NAMALWA (cell line): ENCODE measurements at places on chromosomes 11 and 22.
A peak's percentile ranks its signal among the peaks of the same experiment; 100 is the strongest.

DNA sequence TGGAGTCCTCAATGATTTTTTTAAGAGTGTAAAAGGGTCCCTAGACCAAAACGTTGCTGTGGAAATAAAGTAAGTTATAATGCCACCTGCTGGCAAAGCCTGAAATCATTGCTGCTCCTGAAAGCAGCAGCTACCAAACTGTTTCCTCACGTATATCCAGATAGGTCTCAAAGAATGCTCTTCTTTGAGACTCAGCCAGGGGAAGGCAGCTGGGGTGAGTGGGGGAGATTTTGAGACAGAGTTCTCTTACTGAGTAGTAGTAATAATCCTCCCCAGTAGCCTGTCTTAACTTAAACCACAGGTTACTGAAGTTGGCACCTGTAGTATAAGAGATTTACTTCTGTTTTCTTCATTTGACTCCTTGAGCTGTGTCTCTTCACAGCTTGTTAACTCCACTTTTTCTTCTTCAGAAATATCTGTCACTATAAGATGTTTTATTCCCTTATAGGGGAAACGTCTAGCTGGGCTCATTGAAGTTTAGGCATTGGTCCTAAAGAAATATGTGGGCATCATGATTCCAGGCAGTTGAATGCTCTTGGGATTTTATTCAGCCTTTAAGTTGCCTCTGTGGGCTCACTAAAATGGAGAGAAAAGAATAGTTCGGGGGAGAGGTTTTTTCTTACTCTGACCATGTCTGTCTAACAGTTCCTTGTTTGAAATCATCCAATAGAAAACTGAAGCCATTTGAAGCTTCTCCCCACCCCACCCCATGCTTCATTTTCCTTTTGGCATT lies 77.9 kb downstream of the BTBD10 start:
- DNase-seq: peak; percentile 72

DNA sequence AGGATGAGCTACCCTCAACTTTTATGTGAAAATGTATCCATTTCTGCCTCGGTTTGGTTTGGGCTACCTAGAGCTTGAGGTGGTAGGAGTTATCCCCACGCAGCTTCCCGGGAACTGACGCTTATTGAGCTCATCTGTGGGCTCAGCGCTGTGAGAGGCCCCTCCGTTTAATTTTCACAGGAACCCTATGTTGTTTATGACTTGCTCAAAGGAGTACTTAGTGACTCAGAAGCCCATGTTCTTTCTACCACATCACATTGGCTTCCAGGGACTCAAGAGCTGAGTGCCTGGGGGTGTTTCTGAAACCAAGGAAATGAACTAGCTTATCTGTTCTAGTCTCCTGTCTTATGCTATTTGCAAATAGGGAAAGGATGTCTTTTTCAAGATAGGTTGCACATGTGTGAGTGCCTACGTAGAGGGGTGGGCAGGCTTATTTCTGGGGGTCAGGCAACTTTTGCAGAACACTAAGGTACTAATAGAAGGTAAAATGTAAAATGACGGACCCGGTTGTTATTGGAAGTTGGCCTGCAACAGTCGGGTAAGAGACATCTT lies 40.5 kb downstream of the MICAL2 start:
- DNase-seq: no peak

GRCh38 chr11:63619967-63620366 lies 5.7 kb upstream of the PLAAT3 start:
- no peak for DNase-seq

GRCh38 chr11:118661425-118662301 lies 17.8 kb downstream of the TREH start:
- no peak for DNase-seq

DNA sequence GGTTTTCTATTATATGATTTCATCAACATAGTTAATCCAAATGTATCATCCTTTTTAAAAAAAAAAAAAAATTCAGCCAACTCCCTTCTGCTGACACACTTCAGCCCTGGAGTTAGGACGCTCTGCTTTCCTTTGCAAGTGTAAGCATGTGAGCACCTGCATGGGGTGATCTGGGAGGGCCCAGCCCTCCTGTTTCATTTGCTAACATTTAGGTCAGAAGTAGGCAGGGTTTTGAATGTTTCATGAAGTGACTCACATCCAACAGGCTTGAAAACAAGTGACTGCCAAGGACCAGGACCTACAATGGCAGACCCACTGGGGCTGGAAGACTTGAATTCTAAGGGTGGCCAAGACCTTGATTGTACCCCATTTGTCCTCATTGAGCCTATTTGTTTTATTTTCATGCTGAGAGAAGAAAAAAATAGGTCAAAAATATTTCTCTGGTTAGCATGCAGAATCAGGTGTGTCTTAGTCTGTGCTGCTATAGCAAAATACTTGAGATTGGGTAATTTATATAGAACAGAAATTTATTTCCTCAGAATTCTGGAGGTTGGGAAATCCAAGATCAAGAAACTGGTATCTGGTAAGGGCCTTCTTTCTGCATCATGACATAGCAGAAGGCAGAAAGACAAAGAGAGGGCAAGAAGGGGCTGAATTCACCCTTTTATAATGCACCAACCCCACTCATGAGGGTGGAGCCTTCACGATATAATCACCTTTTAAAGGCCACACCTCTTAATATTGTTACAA lies 137.6 kb downstream of the CD44 start:
- DNase-seq: no peak

DNA sequence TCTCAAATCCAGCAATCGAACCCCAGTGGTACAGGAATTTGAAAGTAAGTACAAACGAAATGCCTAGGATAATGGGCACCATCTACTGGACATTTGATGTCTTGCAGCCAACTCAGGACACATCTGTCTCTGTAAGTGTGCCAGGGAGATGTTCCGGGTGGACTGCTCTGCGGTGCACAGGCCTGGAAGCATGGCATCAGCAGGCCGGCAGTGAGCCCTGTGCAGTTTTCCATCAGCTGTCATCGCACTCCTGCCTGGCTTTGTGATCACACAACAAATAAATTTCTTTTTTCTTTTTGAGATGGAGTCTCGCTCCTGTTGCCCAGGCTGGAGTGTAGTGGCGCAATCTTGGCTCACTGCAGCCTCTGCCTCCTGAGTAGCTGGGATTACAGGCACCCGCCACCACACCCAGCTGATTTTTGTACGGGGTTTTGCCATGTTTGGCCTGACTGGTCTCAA lies 71.0 kb downstream of the JAM3 start:
- peak; percentile 70 for DNase-seq

DNA sequence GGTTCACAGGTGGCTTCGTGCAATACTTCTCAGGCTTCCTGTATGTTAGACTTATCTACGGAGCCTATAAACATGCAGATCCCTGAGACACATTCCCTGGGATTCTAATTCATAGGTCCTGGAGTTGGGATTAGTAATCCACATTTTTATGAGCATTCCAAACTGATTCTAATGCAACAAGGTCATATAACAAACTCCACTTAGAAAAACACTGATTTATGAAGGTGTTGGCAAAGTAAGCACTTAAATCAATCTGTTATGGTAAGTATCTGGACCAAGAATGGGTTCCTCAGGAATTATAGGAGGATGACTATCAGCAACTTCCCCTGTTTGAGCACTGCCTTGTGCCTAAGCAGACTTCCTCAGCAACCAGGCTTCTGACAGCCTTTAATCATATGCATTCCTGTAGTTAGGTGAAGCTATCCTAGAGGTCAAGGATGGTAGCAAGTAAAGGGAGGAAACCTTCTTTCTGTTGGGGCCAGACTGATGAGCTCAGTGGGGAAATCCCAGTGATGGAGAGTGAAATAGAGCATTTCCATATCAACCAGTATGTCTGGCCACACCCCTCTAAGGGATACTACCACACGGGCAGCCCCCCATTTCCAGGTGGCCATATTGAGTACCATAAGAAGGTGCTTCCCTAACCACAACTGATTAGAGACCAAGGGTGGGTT lies 89.6 kb downstream of the RASSF10 start:
- no peak for DNase-seq

- DNase-seq: no peak
Observed at GRCh38 chr11:47408598-47409439, 429 bp downstream of the SLC39A13 start.

DNA sequence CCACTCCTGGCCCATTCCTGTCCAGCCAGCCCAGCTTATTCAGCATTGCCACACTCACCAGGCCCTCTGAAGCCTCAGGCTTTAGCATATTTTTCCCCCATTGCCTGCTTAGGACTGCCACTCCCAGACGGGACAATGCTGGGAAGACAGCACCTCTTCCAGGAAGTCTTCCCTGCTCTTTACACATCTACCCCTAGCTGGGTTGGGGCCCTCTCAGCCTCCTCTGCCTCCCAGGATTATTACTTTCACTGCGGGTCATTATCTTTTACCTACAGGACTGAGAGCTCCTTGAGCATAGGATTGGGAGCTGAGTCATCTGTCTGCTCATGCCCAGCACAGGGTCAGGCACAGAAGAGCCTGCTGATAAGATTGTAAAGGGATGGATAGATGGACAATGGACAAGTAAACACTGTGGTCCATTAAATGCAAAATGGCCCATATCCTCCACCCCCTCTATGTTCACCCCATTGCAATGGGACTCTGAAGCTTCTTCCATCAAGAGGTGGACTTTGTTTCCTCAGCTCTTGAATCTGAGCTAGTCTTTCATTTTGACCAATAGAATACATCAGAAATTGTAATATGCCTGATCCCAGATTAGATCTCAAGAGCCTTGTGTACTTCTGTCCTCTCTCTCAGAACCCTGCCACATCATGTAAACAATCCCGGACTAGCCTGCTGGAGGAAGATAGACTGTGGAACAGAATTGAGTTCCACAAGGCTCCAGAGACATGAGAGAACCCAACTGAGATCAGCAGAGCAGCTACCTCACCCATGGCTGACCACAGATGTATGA lies 32.0 kb upstream of the LRRC32 start:
- no peak for DNase-seq

GRCh38 chr22:31474743-31475142 lies 14.9 kb downstream of the EIF4ENIF1 start:
- no peak for DNase-seq

GRCh38 chr22:40436505-40437431 lies 66.4 kb downstream of the SGSM3 start:
- DNase-seq: peak; percentile 94

DNA sequence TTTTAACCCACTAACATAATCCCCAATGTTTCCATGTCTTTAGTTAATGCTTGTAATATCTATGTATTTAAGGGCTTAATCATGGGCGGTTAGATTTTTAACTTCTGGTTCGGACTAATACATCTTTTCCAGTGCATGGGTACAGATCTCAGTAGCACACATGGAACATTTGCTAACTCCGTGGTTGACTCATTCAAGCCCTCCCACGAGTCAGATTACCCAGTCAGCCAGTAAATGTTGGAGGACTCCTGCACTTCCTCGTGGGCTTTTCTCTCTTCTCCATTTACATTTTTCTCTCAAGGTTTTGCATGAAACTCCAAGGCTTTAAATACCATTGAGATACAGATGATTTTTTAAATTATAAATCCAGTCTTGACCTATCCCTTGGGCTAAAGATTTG lies 313.9 kb downstream of the ST3GAL4 start:
- DNase-seq: no peak

GRCh38 chr22:46775850-46776826 lies 13.7 kb downstream of the TBC1D22A start:
- DNase-seq: no peak

GRCh38 chr11:125675196-125675595 lies 5.5 kb downstream of the ACRV1 start:
- DNase-seq: no peak

- no peak for DNase-seq
Observed at GRCh38 chr11:97743205-97743742, 1277.5 kb upstream of the CNTN5 start.

DNA sequence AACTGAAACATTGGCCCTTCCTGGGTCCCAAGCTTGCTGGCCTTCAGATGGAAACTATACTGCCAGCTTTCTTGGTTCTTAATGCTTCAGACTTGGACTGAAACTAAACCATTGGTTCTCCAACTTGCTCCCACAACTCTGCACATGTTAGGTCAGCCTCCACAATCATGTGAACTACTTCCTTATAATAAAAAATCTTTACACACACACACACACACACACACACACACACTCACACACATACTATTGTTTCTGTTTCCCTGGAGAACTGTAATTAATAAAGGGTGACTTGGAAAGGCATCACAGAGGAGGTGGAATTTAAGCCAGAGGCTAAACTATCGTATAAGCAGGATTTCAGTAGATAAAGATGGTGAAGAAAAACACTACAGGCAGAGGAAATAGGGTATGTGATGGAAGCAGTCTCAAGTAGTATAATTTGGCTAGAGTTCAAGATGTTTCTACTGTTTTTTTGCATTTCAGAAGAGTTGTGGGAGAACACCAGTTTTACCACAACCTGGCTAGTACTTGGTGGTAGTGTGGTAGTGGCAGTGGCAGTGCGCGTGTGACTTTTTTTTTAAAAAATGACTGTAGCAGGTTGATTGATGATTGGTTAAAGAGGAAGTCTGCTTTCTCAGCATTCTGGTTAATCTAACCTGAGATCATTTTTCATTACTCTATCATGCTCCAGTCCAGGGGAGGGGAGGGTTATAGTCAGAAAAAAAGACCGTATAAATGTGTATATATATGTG lies 70.1 kb downstream of the PDE3B start:
- DNase-seq: no peak

- no peak for DNase-seq
Observed at GRCh38 chr11:65213322-65214211, 31.8 kb downstream of the CAPN1 start.

- no peak for DNase-seq
Observed at GRCh38 chr22:50360578-50360977, 17.5 kb downstream of the PPP6R2 start.

DNA sequence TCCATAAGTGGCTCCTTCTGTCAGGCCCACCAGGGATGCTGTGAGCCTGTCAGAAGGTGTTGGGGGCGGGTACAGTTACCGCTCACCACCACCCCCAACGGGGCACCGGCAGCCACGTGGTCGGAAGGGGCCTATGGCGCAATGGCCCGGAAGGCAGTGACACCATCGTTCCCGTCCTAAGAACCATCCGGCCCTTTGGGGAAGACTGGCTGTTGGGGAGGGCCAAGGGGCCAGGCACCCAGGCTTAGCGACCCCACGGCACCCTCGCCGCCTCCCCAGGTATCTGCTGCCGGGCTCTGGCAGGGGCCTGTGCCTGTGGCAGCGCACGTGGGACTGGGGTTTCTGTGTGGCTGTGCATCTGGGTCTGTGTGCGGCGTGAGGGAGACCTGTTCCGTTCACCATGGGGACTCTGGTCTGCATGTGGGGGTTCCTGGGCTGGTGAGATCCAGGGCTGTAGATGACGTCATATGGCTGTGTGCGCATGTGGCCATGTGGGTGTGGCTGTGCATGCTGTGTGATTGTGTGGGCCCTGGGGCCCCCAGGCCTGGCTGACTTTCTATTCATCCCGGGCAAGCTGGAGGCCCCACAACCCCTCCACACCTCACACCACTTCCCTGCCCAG lies 717 bp downstream of the OSM start:
- DNase-seq: peak; percentile 81

DNA sequence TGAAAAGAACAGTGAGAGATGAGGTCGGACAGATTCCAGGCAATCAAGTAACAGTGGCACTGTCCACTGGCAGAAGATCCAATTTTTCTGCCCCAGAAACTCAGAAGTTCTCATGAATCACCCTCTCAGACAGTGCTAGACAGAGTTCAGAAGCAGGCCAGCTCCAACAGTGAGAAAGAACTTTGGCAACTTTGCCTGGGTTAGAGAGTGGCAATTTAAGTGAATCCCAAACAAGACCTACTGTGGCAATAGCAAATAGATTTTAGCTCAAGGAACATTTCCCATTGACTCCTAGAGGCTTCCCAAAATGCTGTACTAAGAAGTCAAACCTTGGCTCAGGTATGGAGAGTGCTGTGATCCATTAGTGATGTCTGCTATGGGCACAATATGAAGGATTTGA lies 12.3 kb downstream of the CD44 start:
- DNase-seq: no peak
